ENCODE measurements at places on chromosomes 2 and 18. TPM values are rescaled to one million over a fixed set of nuclear protein-coding genes. Genes with fewer than 3 reads are reported as not detected.

DNA sequence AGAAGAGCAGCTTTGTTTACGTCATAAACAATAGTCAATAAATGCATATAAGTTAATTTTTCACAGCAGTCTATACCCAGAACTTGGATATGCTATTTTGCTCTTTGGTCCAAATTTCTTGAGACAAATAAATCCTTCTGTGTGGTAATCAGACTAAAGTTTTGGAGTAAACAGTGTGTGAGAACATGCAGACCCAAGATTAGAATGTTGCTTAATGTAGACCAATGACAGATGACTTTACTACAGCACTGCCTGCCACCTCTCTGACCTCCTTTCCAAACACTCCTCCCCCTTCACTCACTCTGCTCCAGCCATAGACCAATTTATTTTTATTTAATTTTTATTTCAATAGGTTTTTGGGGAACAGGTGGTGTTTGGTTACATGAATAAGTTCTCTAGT, 115.3 kb upstream of the TANK start:
- DNase-seq = no peak

DNA sequence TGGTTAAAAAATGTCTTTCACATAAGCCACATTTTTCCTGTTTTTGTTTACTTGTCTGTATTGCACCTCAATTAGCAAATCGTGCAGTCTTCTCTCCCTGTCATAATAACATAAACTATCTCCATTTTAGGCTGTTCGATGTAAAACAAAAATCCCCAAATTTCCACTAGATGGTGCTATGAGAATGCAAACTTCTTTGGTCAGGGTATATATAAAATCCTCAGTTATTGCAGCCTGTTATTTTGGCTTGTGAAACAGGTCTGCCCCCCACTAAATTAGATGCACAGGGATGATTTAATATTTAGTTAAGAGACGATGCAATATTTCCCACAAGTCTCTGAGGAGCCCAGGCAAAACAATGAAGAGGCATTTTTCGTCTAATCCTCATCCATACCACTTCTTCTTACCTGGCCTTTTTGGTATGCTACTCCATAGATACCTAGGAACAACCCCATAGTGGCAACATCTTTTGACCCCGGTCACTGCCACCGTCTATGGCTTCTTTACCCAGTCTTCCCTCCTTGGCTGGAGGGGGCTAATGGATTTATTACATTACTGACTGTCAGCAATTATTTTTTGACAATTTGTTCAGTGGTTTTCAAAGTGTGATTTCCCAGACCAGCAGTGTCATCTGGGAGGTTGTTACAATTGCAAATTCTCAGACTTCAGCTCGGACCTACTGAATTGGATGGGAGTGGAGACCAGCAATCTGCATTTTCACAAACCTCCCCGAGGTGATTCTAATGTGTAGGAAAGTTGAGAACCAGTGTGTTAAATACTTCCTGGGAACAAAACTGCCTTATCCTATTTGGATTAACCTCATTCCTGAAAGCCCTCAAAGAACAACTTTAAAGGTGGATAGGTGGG, 117.4 kb upstream of the CWC22 start:
- DNase-seq = no peak

The FAM110C gene
- 4.2 TPM for total RNA-seq

DNA sequence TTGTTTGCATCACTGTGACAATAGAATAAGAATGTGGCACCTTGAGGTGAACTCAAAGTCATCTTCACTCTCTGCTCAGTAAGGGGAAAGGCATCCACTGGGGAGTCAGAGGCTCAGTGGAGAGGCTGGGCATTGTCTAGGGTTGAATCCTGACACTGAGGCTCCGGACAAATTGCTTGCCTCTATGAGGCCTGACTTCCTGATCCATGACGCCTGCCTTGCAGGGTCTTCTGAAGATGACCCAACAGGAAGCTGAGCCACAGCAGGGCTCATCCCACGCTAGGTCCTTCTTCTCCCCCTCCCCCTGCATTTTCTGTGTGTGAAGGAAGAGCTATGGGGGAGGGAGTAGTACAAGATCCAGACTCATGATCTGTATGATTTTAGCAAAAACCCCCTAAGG, 265.1 kb downstream of the SH3BP4 start:
- DNase-seq = no peak

DNA sequence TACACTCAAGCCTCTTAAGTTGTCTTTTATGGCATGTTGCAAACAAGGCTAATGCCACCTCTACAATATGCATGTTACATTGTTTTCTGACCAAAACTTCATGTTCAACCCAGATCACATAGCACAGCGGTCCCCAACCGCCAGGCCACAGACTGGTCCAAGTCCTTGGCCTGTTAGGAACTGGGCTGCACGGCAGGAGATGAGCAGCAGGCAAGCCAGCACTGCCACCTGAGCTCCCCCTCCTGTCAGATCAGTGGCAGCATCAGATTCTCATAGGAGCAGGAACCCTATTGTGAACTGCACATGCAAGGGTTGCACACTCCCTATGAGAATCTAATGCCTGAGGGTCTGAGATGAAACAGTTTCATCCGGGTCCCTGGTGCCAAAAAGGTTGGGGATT, 324.8 kb upstream of the CHAC2 start:
- no peak for DNase-seq

GRCh38 chr18:10055125-10055750, 141.4 kb downstream of the VAPA start:
- DNase-seq = no peak

The SPC25 gene
- 15.8 TPM for total RNA-seq

DNA sequence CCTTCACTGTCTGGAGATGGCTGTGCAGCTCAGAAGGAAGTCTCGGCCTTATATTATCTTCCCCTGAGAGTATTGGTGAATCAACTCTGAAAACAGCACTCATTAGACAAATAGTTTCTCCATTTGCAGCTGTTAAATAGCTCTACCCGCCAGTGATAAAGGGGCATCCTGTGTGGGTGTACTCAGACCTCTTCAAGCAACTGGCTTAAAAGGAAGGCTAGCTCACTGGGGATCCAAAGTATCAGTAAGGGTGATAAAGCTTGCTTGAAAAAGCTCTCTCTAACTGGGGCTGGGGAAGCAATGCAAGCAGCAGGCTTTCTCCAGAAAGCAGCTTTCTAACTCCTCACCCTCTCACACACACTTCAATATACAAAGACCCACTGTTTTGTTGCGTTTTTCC, 64.9 kb upstream of the PSMD14 start:
- no peak for DNase-seq

- no peak for DNase-seq
Observed at GRCh38 chr18:24959051-24959476, 392.9 kb downstream of the ZNF521 start.

The NGEF gene
- 0.71 TPM for total RNA-seq

GRCh38 chr18:55795101-55795669, 207.2 kb upstream of the TCF4 start:
- no peak for DNase-seq

DNA sequence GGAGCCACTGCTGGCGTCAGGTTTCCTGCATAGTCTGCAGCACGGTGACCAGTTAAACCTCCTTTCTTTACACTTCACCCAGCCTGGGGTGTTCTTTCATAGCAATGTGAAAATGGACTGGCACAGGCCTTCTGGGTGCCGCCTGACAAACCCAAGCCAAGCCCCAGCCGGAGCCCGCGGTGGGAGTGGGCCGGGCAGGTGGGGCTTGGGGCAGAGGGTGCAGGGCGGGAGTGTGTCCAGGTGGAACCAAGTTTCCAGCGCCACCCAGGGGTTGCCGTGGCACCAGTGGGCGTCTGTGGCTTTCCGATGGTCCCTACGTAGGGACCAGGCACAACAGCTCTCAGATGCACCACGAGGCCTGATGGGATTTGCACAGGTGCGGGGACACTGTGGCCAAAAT, 75.8 kb downstream of the RTP5 start:
- DNase-seq = no peak

- no peak for DNase-seq
Observed at GRCh38 chr2:231469583-231469950, 5.3 kb upstream of the NCL start.

- no peak for DNase-seq
Observed at GRCh38 chr2:149525323-149525722, 62.3 kb downstream of the MMADHC start.

- DNase-seq = no peak
Observed at GRCh38 chr18:7784171-7784570, 217.1 kb downstream of the PTPRM start.

- no peak for DNase-seq
Observed at GRCh38 chr2:18980104-18980785, 378.2 kb downstream of the OSR1 start.

The TMEM185B gene
- total RNA-seq = 20.3 TPM

DNA sequence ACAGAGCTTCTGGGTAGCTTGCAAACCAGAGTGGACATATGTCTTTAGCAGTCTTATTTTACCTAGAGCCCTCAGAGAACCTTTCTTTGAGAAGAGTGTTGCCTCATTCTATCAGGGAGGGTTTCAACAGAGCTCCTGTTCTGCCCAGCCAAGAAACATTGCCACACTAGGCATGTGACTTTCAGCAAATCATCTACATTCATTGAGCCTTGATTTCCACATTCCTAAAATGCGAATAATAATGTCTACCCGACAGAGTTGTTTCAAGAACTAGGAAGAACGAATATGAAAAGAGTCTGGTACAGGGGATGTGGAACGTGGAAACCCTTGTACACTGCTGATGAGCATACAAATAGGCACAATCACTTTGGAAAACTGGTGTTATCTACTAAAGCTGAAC, 7.8 kb upstream of the PRKAG3 start:
- no peak for DNase-seq

- DNase-seq = peak; percentile 70
Observed at GRCh38 chr2:216692636-216693413, 2.5 kb downstream of the IGFBP5 start.

GRCh38 chr18:58632552-58632951, 3.7 kb upstream of the ALPK2 start:
- DNase-seq = no peak

The CCL20 gene
- not detected for total RNA-seq

DNA sequence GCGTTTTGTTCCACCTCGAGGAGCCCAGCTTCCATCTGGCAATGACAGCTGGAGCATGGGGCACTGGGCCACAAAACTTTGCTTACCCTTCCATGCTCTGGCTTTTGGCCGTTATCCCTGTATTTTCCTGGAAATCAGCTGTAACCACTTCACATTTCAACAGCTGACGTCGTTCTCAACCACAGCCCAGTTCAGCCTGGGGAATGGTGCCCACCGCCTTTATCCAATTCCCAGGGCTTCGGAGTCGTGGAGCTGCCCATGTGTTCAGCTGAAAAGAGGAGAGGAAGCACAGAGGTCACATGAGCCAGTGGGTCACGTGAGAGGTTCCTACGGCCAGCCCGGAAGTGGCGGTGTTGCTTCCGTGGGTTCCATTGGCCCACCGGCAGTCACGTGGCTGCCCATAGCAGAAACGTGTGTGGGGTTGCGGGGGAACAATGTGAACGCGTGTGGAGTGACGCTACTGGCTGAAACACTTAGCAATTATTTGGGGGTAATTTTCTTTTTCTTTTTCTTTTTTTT, 16.7 kb upstream of the EDAR start:
- DNase-seq = no peak

- no peak for DNase-seq
Observed at GRCh38 chr2:105972246-105972645, 221.9 kb downstream of the UXS1 start.

The C2orf81 gene
- 11.3 TPM for total RNA-seq

GRCh38 chr2:65974067-65974723, 460.7 kb upstream of the MEIS1 start:
- DNase-seq = no peak

DNA sequence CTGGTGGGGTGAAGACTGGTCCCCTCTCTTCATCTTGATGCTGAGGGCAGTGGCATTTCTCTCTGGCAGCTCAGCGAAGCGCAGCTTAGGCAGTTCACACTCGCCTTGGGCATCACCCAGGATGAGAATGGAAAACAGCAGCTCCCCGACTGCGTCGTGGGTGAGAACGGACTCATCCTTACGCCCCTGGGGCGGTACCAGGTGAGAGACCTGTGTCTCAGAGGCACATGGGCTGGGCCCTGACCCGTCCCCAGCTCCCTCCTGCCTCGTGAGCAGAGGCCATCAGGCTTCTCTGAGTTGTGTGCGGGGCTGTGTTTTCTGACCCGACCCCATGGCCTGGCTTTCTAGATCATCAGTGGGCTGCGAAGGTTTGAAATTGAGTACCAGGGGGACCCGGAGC, 8.2 kb upstream of the CCDC74A start:
- no peak for DNase-seq

The ITPRIPL1 gene
- total RNA-seq = 6.1 TPM

GRCh38 chr2:107700073-107700472, 126.6 kb upstream of the RGPD4 start:
- DNase-seq = no peak

- no peak for DNase-seq
Observed at GRCh38 chr2:74349889-74350288, 6.7 kb upstream of the SLC4A5 start.

DNA sequence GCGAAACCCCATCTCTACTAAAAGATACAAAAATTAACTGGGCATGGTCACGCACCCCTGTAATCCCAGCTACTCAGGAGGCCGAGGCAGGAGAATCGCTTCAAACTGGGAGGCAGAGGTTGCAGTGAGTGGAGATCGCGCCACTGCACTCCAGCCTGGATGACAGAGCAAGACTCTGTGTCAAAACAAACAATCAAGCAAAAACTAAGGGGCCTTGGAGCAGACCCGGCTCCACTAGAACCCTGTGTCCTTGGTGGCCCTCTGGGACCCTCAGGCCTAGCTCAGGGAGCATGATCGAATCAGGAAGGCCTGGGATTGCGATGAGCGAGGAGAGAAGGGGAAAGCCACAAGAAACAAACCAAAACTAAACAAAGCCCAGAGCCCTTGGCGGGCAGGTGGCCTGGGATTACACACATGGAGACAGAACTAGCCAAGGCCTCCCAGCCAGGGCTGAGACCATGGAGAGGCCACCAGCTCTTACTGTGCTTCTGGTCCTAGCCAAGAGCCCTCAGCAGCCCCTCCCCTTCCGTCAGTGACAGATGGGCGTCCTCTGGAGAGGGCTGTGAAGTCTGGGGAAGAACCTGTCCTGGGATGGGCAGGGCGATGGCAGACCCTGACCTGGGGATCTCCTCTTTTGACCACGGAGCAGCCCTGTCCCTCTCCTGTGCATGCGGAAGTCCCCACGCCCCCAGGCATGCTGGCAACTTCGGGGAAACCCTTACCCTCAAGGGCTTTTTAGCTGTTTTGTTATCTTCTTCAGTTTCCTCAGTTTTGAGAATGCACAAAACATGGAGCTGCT, 27.4 kb upstream of the CATIP start:
- no peak for DNase-seq

GRCh38 chr2:205895981-205896655, 189.9 kb downstream of the INO80D start:
- DNase-seq = no peak

DNA sequence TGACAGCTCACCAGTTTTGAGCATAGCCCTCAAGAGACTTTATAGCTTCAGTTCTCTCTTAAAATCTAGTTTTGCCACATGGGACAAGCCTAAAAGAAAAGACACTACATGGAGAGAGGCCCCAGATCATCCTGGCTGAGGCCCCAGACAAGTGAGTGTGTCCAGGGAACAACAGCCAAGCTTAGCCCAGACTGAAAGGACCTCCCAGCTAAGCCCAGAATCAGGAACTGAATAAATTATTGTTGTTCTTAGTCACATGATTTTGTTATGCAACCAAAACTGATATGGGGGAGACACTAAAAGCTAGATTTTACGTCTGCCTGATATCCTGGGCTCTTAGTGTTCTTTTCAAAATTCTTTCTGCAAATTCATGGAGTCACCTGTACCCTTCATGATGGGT, 29.3 kb upstream of the LBH start:
- DNase-seq = no peak

The NBAS gene
- total RNA-seq = 63.0 TPM

- no peak for DNase-seq
Observed at GRCh38 chr18:37502036-37502435, 63.6 kb downstream of the CELF4 start.

The KYNU gene
- total RNA-seq = not detected

GRCh38 chr2:210559182-210559581, 2.8 kb downstream of the CPS1 start:
- no peak for DNase-seq

The REG3A gene
- total RNA-seq = not detected
